ENCODE measurements at places on chromosomes 4 and X.

DNA sequence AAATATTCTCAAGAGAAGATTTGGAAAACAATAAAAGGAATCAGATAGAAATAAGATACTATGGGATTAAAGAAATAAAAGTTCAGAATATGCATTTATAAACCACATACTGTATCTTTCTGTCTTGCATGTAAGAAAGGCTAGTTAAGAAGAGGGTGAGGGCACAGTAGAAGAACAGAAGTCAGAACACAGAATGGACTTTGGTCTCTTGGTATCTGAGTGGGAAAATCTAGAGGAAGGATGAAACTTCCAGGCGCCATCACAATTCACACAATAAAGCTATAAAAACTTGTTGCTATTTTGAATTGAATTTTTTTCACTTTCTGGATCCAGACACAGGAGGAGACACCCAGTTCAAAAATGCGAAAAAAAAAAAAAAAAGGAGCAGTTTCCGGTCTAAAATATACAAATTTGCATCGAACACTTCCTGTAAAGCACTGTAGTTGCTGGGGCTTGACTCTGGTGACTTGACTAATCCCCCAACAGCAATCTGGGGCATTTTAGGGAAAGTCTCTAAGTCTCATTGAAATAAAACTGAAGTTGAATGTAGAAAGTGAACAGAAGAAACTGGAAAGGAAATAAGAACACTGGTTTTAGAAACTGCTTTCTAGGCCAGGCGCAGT lies 8.1 kb upstream of the NAAA start:
- DNase-seq, result no peak

DNA sequence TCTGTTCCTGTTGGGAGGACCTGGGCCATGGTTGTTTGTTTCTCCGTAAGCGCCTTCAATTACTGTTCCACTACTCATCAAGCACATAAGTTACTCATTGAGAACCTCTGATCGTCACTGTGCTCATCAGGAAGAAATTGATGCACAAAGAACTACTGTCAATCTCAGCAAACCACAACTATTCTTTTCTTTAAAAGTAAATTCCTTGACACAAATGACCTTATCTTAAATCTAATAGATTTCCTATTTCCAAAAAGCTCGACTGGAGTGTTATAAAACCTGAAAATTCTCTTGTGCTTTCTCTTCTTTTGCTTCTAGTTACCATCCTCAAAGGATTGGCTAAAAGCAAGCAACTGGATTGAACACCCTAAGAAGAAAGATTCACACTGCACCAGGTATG lies at the start of gene MUC7:
Gene MUC7 (plus strand): TSS at position 301 of the 400 bp plus-strand sequence. CDS start 1,825 bp downstream, outside the sequence.
- no peak for DNase-seq

- DNase-seq, result no peak
Observed at GRCh38 chr4:94519019-94519418, 67.3 kb downstream of the PDLIM5 start.

DNA sequence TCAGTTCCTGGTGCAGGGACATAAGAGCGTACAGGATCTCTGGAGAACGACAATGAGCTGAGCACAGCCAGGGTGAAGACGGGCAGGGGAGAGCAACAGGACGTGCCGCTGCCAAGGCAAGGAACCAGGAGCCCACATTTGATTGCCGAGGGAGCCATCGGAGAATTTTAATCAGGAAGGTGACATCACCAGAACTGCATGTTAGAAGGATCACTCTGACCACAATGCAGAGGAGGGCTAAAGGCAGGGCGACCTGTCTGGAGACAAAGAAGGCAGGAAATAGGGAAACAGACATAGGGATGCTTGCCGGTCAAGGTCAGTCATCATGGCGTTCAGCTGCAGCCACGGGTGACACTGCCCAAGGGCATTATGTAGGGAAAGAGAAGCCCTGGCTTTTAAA lies 81.4 kb downstream of the RBM47 start:
- DNase-seq, result no peak
